Stimulated activated CD4-positive, alpha-beta T cell treated with anti-CD3 and anti-CD28 coated beads, Interleukin-2, amount 100 ng/mL, for 24 hours (primary cell): ENCODE measurements at places on chromosomes 4 and X.

DNA sequence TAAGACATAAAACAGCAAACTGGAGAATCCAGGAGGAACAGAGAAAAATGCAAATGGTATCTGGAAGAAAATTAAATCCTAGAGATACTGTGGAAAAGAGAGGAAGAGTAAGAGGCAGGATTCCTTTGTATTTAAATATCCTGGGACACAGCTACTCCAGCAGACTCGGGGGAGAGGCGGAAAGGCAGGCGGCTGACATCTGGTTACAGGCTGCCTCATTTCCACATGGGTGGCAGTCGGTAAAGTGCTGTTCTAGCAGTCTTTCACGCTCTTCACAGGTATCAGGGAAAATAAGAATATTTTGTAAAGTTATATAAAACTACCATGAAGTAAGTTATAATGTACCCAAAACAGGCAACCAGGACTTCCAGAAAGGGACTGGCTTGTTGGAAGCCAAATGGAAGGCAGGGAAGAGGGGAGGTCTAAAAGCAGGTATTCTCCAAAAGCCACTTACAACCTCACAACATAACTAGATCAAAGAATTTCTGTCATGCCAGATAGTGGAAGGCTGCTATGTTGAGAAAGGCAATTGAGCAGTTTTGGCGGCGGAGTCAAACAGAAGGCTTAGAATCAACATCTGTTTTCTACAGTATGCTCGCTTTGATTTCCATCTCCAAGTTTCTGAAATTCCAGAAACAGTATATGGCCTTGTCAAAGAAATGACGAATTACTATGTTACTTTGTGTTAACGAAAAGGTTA lies 1.3 kb upstream of the TIGD2 start:
- no peak for DNase-seq

GRCh38 chrX:36198575-36198974 lies 279.0 kb downstream of the CFAP47 start:
- DNase-seq, result no peak

DNA sequence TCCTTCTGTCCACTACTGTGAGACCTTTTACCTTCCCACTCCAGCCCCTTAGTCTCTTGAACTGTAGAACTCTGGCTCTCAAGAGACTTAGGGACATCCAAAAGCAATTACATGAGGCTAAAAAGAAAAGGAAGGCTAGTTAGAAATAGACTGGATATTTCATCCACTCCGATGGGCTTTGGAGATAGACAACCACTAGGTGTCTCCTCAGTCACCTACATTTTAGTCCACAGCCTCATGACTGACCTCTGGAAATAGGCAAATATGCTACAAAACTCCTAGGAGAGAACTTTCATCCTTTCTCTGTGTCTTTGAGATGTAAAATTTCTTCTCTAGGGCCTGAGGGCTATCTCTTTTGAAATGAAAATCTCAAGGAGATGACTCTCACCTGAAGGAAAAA lies 45.1 kb upstream of the LAMP2 start:
- no peak for DNase-seq

- DNase-seq, result no peak
Observed at GRCh38 chrX:16975233-16975632, 28.8 kb downstream of the REPS2 start.

- no peak for DNase-seq
Observed at GRCh38 chr4:2083116-2083825, 24.1 kb downstream of the NAT8L start.

DNA sequence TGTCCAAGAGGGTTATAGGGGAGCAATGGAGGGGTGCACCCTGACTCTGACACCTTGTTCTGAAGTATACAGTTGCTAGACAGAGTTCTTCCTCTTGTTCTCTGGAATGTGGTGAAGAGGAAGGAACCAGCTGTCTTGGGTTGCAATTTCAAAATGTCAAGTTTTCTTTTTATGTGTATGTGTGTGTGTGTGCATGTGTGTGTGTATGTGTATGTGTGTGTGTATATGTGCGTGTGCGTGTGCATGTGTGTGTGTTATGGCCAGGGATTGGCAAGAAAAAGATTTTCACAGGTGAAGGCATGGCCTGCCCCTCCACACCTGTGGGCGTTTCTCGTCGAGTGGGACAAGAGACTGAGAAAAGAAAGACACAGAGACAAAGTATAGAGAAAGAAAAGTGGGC lies 81.6 kb upstream of the ADGRA3 start:
- DNase-seq, result no peak

DNA sequence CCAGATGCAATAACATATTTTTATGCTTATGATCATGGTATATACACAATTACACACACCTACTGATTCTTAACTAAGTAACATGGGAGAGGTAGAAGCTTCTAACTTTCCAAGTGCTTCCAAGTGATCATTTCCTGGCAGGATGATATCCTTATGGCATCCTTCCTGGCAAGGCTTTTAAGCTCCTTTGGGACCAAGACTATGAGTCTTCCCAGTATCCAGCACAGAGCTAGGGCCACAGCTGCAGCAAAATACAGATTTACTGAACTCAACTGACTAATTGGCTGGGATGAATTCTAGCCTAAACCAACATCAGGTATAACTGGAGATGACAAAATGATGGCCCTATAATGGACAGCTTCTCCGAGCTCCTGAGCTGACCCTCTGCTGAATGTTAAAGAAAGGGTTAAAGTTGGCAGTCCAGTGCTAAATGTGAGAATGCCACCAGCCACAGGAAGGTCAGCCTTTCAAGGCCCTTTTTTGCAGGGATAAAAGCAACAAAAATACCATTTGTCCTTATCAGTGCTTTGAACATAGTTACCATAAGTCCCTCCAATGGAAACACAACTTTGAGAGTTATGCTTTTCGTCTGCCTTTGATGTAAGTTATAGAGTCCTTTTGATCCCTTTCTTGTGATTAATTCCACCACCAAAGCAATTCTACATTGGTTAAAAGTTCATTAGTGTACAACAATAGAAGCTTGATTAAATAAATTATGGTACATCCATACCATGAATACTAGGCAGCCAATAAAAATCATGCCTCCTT lies 73.4 kb downstream of the MGST2 start:
- no peak for DNase-seq

DNA sequence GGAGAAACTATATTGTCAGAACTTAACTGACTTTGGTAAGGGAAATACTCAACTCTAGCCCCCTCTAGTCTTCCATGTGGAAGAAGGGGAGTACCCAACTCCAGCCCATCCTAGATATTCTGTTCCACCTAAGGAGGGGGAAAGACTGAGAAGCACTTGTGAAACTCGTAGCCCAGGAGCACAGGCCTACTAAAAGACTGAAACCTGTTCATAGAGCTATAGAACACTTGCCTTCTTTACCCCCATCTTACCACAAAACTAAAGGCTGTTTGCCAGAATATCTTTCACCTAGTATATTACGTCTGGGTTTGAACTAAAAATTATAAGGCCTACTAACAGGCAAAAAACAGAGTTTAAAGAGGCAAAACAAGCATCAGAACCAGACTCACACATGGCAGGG lies 15.5 kb downstream of the CLDN22 start:
- no peak for DNase-seq

GRCh38 chrX:130166503-130166777 lies 799 bp upstream of the AIFM1 start:
- no peak for DNase-seq

GRCh38 chr4:148004228-148004857 lies 272.5 kb downstream of the ARHGAP10 start:
- no peak for DNase-seq

DNA sequence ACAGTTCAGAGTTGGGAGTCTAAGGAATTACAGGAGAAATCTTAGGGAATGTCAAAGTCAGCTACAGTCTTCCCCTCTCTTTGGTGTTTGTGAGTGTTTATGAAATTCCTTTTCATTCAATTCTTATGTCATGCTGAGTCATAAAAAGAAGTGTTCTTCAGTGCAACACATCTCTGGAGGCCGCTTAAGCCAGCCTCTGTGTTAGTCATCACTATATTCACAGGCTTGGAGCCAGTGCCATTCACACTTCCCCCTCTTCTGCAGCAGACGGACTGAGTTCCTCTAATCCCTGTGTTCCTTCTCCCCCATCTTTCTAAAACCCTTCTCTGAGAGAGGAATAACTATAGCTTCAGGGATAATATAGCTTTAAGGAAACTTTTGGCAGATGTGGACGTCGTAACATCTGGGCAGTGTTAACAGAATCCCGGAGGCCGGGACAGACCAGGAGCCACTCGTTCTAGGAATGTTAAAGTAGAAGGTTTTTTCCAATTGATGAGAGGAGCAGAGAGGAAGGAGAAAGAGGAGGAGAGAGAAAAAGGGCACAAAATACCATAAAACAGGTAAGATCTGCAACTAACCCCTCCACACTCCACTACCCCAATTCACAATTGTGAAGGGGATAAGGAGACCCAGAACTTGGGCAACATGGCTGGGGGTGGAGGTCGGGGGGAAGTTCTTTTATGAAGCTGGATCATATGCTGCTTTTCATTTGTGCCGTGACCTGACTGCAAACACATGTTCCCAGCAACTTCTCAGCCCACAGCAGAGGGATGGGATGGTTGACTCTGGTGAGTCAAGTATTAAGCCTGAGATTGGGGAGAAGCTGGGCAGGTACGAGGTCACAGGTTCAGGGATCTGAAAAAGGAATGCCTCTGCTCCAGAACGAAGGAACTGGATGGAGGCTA lies at the start of gene SRPX2:
Gene SRPX2, plus strand, starts transcription at position 244 of the 905 bp plus-strand sequence. CDS start 2,124 bp downstream, outside the sequence.
- no peak for DNase-seq

- DNase-seq, result peak; percentile 30
Observed at GRCh38 chr4:173332963-173333657, 1.0 kb downstream of the HMGB2 start.

- no peak for DNase-seq
Observed at GRCh38 chrX:119325456-119325855, 73.7 kb upstream of the SLC25A43 start.

GRCh38 chr4:48906206-48907173 lies at the start of gene OCIAD2:
Gene OCIAD2 (minus strand): TSS chr4:48906774. CDS start chr4:48904549, 2,225 bp downstream.
- peak; percentile 80 for DNase-seq

- DNase-seq, result no peak
Observed at GRCh38 chr4:143921181-143921580, 15.8 kb upstream of the GYPE start.

DNA sequence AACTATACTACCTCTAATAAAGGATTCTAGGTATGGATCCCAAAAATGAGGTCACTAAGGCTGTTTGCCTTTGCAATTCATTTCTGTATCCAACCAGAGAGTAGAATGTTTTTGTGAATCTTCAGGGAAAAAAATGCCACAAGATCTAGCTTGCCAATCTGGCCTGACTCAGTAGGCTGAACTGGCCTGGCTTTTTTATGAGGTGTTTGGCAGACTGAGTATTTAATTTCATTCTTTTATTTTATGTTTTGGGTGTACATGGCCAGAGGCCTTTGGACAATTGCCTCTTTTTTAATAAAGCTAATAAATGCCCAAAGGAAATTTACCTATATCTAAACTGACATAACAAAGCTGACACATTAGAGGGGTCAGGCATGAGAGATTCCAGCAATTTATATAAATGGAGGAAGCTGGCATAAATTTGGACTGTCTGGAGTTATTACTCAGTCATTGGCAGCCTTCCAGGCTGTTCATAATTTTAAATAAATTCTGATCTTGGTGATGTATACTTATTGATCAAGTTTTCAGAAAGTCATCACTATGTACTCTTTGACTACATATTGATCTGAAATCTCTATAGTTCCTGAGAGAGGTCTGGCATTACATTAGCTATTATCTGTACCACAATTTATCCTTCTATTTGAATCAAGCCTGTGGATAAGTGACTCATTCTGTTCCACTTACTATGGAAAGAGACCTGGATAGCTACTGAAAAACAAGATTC lies 376.4 kb upstream of the NOCT start:
- DNase-seq, result no peak

- DNase-seq, result no peak
Observed at GRCh38 chr4:156983366-156983765, 11.8 kb upstream of the PDGFC start.

DNA sequence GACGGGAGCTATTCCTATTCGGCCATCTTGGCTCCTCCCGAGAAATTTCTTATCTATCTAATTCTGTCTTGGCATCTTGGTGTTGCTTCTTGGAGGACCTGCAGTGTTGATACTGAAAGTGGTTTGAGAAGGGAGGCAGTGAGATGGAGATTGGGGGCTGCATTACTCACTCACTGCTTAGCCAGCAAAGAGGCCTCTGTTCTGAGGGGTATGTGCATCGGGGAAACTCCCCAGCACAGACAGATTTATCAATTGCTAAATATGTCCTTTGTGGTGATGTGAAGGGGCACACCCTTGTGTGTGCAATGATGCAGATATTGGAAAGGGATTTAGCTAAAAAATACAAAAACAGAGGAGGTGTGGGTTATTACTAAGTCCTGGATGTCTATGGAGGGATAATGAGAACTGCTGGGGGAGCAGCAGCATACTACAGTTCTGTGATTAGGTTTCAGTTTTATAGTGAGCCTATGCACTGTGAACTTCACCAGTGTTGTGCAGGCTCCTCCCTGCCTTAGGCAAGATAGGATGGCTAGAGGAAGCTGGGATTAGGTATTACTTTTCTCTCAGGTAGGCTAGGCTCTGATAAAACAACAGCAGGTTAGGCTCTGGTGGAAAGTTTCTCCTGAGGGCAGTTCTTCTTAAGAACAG lies 279.0 kb downstream of the HS3ST1 start:
- DNase-seq, result no peak

DNA sequence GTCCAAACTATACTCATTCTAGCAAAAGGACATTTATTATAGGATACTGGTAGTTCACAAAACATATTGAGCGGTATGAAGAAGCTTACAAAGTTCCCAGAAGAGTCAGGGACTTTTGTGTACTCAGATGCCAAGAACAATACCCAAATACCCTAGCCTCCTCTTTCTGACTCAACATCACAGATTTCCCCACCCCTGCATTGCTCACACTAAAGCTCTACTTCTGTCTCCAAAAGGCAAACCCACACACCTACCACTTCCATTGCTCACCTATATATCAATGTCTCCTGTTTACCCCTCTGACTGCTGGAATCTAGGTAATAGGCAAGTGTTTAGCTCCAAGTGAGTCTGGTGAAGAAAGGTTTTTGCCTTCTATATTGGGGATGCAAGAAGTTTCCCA lies 100.7 kb upstream of the HCCS start:
- no peak for DNase-seq

- DNase-seq, result no peak
Observed at GRCh38 chrX:17542123-17542522, 167.1 kb downstream of the NHS start.

- no peak for DNase-seq
Observed at GRCh38 chr4:99986792-99987191, 36.7 kb upstream of the H2AZ1 start.

DNA sequence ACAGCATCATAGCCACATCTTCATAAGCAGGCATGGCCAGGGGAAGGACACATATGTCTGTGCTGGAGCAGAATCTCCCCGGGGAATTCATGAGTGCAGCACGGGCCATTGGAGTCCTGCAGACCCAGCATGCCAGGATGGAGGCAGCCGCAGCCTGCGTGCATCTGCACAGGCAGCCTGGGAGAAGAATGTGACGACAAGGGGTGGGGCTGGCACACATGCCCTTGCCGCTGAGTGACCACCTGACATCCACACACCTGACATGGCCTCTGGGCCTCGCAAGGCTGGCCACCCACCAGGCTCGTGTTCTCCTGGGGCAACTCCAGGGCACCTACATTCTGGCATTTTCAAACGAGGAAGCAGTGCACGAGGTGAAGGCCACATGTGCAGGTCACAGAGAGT lies 66.2 kb upstream of the AFAP1 start:
- DNase-seq, result no peak

GRCh38 chrX:150062292-150063137 lies 124.2 kb upstream of the EOLA2 start:
- no peak for DNase-seq

GRCh38 chr4:82780752-82781231 lies 17.8 kb downstream of the SCD5 start:
- DNase-seq, result no peak
